Stimulated activated CD8-positive, alpha-beta memory T cell treated with anti-CD3 and anti-CD28 coated beads, Interleukin-2, amount 100 ng/mL, for 1 hour (primary cell): ENCODE measurements at places on chromosomes 4 and X.

GRCh38 chrX:47198026-47198686 is 4.5 kb downstream of the UBA1 start:
- DNase-seq, result no peak

- no peak for DNase-seq
These were observed 58.3 kb upstream of the DHRSX start for GRCh38 chrX:2559124-2559523.

DNA sequence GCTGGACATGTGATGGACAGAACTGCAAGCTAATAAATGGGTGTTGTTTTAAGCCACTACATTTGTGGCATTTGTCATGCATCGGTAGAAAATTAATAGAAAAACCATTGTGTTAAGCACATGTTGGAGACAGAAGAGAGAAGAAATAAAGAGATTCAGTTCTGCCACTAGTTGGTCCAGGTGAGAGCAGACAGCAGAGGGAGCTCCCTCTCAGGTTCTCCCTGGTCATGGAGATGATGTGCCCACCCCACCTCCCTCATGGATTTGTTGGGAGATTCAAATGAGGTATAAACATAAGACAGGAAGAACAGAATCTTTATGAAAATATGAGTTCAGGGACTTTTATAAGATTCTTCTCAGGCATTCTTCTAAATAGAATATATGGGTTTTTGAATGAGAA is 36.8 kb upstream of the OCIAD2 start:
- no peak for DNase-seq

DNA sequence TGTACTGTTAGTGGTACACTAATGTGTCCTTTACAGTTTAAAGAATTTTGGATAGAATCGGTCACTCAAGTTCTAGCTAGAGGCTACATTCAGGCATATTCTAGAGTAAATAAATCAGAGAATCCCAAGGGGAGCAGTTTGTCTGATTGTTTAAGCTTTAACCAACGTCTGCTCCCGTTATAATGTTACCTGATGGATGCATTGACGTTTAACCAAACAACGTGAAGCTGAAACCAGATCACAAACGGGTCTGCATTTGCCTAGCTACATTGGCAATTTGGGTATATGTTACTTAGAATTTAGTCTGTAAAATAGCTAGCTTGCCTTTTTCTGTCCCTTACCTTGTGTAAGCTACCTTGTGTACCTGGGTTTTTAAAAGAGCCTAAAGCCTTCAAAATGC is 1.6 kb downstream of the PI4K2B start:
- DNase-seq, result no peak

DNA sequence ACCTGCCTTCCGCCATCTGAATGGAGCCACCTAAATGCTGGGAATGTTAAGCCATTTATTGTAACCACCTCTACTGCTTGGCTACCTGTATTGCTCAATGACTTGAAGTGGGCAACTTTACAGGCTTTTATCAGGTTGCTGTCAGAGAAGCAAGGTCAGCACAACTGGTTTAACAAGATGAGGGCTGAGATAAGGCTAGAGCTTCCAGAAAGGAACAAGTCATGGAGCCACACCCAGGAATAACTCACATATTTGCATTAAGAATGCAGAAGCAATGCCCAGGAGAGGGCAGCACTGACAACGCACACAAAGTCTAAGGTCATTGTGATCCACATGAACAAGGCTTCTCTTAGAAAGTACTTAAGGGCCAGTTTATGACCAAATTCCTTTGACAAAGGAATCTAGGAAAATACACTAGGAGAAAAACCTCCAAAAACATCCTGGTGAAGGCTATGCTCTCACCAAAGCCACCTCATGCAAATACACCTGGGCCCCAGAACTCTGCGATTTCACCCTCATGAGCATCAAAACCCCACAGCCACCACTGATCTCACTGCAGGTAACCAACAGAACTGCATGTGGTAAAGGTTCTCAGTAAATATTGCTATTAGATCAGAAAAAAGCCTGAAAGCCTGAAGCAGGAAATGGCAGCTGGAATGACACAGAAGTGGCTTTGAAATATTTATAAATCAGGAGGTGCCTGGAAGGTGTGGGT is 15.0 kb upstream of the STS start:
- no peak for DNase-seq

DNA sequence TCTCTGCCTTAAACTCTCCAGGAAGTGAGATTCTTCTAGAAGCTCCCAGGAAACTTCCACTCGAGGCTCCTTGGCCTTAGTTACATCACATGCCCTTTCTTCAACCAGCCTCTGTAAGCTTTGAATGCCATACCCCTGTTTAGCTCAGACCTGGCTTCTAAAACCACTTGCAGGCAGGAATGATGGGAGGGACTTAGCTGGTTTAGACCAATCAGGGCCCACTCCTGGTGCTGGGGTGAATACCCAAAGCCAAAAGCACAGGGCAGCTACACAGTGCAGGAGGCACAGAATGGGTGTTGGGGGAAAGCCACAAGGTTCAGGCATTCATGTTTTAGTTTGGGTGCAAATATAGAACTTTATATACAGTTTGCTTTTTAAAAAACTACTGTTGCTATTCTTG is 296.2 kb downstream of the FRMPD4 start:
- DNase-seq, result no peak

DNA sequence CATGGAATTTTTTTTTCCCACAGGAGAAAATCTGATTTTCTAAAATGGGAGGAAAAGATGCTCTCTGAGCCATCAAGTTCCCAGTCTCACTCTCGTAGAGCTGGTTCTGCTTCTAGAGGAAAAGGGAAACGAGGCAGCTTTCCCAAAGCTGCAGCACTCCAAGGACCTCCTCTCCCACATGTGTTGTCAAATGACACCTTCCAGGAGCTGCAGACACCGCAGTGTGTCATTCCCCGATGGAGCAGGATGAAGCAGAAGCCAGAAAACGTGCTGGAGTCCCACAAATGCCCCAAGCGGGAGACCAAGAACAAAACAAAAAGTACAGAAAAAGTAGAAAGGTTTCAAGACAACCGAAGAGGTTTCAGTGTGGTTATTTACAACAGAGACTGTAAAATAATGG is 348.1 kb downstream of the ARHGAP10 start:
- no peak for DNase-seq

DNA sequence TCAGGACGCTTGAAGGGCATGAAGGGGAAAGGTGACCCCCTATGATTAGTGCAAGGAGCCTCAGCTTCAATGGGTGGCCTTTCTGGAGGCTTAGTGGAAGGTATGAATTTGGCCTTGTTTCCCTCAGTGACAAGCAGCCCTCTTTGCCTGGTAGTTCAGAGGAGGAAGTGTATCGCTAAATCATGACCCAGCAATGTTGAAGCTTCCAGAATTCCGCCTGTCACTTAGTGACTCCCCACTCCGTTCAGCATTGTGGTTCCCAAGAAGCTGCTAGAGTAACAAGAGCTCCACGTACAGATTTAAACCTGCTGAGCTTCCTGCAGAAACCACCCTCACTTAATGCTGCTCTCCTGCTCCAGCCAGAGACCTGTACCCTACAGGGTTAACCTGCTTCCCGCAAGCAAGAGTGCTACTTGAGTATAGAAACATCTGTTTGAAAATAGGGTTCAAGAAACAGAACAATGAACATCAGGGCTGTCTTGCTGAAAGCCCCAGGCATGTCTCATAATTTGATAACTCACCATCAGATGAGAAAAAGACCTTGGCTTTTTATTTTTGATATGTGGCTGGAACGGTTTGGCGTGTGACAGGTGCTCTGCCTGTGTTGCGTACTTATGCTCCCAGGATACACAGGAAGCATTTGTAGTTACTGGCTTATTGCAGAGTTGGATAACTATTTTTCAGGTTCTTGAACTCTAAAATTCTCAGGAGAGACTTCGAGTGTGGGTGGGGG is 105.2 kb downstream of the UCHL1 start:
- no peak for DNase-seq

DNA sequence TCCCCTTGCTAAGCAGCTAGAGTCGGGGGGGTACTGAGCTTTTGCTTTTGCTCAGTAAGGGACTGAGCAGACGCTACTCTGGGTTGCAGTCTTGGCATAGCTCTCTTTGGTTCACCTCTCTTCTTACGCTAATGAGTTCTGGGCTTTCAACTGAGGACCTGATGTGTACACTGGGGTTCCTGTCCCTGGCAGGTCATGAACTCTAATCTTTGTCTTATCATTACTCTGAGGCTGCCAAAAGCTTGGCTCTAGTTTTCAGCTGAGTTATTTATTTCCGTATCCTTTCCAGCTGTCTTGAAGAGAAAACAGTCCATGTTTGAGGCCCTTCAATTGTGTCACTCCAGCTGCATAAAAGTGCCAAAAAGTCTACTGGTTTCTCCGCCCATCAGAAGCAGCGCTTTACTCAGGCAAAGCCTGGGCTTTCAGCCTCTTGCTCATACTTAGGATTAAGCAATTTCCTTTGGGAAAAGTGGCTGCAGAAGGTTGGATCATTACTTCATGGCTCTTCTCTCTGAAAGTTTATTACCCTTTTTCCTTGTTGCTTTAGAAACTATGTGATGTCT is 121.0 kb upstream of the STOX2 start:
- DNase-seq, result no peak

GRCh38 chr4:139887962-139888735 is 222.5 kb downstream of the MGST2 start:
- no peak for DNase-seq

DNA sequence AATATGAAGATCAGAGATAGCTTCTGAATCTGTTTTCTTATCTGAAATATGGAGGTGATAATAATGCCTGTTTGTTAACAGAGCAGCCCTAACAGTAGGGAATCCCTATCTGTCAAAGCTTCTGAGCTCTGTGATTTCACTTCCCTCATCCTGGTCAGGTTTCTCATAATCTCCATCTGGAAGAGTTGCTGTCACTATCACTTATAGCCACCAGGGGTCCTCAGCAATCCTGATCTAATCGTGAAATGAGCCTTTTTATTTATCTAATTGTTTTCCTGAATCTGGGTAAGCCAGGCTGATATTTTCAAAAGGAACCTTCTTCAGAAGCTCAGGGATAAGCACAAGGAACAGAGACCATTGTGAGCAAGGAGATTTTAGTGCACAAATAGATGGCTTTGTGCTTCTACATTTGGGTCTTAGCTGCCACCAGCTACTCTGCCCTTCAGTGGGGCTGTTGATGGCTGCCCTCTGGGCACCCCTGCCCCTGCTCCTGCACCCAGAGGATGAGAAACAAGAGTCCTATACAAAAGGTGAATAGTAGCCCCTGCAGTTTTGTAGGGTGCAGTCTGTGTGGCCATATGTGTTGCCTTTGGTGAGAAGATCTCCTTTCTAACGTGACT is 196.4 kb upstream of the RADX start:
- no peak for DNase-seq

GRCh38 chr4:158560284-158560683 is 38.6 kb downstream of the RXFP1 start:
- no peak for DNase-seq

DNA sequence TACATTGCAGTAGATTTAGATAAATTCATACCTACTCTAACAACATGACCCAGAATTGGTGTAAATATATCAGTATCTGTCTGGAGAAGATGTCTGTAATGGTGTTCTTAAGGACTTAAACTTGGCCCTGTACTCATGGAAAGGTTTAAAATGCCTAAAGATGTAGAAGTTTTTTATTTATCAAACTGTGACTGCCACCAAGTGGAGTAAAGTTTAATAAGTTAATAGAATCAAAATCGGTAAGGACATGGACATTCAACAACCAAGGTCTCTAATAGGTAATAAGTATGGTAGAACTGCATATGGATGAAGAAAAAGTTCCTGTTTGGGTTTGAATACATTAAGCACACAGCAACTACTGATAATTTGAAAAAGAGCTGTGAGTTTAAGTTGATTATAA is 474.0 kb upstream of the NDST3 start:
- DNase-seq, result no peak
